GM18507 (cell line): ENCODE measurements at places on chromosomes 2 and 18.

DNA sequence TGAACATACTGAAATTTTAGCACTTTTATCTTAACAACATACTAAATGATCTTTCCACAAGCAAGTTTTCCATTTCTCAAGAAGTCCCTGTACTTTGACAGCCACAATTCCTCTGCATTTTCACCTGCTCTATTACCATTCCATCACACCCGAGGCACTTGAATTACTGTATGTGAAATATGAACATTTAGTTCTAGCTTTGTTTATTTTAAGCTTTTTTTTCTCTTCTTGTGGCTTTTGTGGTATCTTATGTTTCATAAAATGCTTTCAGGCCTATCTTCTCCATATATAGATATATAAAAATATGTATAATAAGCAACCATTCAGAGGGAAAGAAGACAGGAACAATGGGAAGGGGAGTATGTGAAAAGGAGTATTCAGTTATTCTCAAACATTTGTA is 693.9 kb downstream of the SATB2 start:
- no peak for DNase-seq

GRCh38 chr2:200469708-200470211 is 40.1 kb downstream of the KCTD18 start:
- no peak for DNase-seq

DNA sequence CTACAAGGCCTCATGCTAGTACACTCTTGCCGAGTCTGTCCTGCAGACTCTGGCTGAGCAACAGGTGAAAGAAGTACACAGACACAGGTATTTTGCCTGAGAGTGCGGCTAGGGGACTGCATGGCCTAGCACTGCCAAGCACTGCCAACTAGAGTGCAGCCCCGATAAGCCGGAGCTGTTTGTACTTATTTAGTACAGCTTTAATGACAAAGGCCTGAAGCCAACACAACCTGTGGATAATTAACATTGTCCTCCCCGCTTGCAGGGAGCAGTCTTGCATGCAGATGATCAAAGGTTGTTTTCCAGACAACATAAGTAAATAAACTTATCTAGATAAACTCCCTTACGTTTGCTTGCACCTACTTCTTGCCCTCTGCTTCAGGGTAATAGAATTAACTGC is 63.7 kb upstream of the MMADHC start:
- DNase-seq, result no peak

- no peak for DNase-seq
These were observed 95.4 kb downstream of the DOCK10 start for GRCh38 chr2:224946895-224947294.

DNA sequence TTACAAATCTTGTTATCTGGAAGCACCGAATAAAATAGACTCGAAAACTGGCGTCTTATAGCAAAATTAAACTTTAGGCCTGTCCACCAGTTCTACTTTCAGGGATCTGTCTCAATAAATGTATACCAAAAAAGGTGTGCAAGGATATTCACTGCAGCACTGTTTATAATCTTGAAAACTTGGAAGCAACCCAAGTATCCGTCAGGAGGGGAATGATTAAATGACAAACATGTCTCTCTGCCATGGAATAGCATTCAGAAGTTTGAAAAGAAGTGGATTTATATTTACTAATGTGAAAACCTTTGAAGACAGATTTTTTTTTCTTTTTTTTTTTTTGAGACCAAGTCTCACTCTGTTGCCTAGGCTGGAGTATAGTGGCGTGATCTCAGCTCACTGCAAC is 32.3 kb upstream of the SATB2 start:
- DNase-seq, result no peak

GRCh38 chr2:234029150-234029733 is 21.3 kb upstream of the SPP2 start:
- no peak for DNase-seq

DNA sequence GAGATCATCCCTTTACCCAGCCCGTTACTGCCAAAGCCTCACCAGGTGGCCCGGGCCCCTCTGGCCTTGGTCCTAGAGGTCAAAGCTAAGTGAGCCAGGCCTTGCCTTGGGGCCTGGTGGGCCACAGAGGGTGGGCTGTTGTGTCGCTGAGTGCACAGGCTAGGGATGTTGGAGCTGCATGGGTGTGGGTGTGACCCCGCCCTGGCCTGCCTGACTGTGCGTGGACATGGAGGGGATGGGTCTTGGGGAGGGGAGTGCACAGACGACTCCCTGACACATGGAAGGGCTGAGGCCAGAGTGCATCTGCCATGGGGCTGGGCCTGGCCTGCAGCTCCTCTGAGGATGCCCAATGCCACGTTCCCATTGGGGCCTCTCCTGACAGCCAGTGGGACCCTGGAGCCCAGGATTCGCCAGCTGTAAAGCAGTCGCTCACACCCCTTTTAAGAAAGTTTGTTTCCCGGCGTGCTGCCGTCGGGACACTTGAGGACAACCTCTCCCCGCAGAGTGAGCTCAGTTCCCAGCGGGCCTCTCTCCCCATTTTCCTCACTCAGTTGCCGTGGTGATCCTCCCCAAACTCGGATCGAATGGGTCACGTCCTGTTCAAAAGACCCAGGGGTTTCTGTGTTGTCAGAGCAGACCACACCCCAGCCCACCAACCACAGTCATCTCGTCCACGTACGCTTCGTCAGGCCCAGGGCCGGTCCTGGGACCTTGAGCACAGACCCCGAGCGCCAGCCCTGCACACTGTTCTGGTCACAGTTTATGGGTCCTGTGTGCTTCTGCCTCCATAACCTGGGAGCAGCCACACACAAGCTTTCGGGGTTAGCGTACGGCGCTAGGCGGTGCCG is 93.5 kb downstream of the NFATC1 start:
- no peak for DNase-seq

GRCh38 chr2:216118474-216118873 is 9.3 kb downstream of the XRCC5 start:
- DNase-seq, result no peak

DNA sequence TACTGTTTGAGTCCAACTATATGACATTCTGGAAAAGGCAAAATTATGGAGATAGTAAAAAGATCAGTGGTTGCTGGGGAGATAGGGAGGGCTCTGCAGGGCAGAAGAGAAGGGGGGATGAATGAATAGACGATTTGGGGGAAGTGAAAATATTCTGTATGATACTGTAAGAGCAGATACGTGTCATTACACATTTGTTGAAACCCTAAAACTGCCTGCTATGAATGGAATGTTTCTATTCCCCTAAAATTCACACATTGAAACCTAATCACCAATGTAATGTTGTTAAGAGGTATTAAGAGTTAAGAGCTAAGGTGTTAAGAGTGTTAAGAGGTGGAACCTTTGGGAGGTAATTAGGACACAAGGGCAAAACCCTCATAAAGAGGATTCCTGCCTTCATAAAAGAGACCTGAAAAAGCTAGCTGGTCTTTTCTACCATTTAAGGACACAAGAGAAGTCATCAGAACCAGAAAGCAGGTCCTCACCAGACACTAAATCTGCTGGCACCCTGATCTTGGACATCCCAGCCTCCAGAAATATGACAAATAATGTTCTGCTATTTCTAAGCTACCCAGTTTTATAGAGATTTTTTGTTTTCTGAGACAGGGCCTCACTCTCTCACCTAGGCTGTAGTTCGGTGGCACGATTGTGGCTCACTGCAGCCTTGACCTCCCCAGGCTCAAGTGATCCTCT is 76.2 kb downstream of the ATAD2B start:
- peak; percentile 1 for DNase-seq

DNA sequence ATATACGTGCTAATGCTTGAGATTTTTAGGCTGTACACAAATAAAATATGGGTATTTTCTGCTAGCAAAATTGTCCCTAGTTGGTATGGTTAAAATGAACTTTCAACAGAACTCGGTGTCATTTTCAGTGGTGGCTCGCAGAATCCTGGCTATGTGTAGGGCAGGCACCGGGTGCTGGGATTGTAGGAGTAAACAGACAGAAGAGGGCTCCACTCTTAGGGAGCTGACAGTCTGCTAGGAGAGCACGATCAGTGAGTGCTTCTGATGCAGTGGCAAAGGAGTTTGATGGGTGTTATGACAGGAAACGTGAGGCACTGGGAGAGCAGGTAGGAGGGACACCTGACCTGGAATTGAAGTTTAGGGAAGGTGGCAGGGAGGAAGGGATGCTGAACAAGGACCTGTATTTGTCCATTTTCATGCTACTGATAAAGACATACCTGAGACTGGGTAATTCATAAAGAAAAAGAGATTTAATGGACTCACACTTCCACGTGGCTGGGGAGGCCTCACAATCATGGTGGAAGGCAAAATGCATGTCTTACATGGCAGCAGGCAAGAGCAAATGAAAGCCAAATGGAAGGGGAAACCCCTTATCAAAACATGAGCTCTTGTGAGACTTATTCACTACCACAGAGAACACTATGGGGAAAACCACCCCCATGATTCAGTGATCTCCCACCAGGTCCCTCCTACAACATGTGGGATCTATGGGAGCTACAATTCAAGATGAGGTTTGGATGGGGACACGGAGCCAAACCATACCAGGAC is 105.4 kb upstream of the LCLAT1 start:
- no peak for DNase-seq

- DNase-seq, result no peak
These were observed 204.8 kb upstream of the SH3BP4 start for GRCh38 chr2:234747032-234747431.

DNA sequence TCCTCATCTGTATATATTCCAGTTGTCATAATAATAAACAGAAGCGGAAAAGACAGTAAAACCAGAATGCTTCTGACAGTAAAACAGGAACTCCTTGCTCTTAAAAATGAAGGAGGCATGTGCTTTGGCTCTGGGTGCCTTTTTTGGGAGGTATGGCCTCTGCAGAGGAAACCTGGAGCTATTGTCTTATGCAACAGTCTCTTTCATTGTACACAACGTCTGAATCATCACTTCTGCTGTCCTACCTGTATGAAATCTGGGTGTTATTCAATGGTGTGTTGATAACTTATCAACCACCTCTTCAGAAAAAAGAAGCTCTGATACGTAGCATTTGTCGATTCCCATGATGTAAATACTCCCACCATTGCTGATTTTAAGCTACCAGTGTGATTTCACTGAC is 64.8 kb downstream of the CDCA7 start:
- DNase-seq, result no peak

- DNase-seq, result no peak
These were observed 174.9 kb downstream of the EPHA4 start for GRCh38 chr2:221397187-221397586.

DNA sequence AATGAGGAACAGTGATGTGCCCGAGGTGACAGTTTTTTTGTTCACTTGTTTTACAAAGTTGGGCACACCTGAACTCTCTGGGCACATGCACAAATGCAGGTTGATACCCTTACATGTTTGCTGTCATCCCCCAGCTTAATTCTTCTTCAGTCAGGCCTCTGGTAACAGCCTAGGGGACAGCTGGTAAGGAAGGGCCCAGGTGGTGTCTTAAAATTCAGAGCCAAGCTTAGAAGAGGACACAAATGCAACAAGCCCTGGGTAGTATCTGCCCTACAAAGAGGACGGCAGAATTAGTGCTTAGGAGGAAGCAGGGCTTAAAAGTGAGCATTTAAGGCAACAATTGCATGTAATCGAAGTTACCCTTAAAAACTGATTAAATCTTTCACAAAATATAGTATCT is 171.9 kb upstream of the ACAA2 start:
- no peak for DNase-seq

- DNase-seq, result no peak
These were observed 12.1 kb downstream of the ANKRD23 start for GRCh38 chr2:96831679-96832078.

GRCh38 chr2:3784731-3785130 is 81.4 kb downstream of the DCDC2C start:
- DNase-seq, result no peak

- DNase-seq, result no peak
These were observed 65.4 kb upstream of the HNRNPA3 start for GRCh38 chr2:177147093-177147694.

- no peak for DNase-seq
These were observed 110.0 kb downstream of the MBP start for GRCh38 chr18:77022556-77022955.

- no peak for DNase-seq
These were observed 111.1 kb downstream of the TGFA start for GRCh38 chr2:70442301-70443077.

DNA sequence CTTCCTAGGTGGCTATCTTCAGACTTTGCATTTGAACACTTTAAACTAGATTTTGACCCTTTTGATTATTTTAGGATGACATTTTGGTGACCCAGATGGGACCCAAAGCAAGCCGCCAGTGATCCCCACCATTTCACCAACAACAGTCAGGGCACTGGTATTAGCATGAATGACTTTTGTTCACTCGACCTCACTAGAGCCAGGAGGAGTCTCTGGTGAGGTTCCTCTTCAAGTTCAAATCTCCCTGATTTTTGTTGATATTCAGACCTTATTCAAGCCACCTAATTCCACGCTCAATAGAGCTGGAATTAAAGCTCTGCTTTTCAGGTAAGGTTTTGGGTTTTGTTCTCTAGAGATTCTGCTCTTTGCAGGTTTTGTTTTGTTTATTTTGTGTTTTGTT is 202.3 kb downstream of the MREG start:
- DNase-seq, result no peak

DNA sequence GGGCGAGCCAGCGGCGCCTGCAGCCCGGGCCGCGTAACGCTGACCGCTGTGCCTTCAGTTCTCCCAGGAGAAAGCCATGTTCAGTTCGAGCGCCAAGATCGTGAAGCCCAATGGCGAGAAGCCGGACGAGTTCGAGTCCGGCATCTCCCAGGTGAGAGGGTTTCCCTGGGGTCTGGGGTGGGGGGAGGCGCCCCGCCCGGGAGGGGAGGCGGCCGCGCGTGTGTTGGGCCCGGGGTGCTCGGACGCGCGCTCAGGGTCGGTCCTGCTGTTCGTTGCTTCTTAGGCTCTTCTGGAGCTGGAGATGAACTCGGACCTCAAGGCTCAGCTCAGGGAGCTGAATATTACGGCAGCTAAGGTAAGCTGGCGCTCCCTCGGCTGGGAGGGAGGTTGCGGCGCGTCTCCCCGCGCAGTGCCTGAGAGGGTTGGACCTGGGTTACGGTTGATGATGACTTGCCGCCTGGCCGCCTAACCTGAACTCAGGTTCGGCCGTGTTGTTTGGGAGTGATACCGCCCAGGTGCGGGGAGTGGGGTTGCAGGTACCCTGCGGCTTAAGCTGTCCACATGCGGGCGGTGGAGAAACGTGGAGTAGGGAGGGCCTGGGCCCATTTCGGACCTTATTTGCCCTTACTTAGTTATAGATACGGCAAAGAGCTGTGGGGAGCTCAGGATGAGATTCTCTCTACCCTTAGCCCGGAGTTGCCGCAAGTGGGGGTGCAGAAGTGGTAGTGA is 638 bp downstream of the RPS7 start:
- no peak for DNase-seq

DNA sequence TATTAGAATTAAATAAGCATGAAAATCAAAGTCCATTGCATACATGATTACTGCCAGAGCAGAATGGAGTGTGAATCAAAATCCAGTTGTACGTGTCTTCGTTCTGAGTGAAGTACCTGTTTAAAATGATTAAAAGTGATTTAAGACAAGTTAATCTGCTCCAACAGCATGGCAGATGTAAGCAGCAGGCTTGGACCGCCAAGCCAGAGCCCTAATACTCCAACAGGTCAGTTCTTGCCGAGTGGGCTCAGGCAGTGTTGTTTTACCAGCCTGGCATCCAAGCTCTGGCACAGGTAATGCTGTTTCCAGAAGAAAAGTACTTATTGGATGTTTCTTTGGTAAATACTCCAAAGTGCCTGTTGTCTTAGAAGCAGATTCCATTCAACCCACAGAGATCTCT is 171.4 kb upstream of the EPAS1 start:
- no peak for DNase-seq

- DNase-seq, result no peak
These were observed 40.0 kb downstream of the PKDCC start for GRCh38 chr2:42087857-42088195.
